C1 segment of cervical spinal cord (tissue), 14 donors: ENCODE measurements at places on chromosomes 1 and 21.

DNA sequence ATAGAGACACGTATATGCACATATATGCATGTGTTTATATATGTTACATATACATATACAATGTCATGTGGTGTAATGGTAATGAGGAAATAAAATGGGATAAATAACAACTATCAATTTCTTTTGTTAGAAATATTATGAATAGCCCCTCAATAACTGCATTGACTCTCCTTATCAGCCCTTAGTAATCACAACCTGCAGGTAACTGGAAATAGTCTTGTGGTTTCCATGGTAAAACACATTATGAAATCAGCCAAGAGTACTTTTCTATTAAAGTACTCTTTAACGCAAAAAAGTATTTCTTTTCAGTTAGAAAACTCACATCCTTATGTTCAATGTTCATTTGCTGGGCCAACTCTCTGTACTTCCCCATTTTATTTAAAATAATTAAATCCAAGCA lies 105.8 kb downstream of the KCNT2 start:
- DNase-seq = no peak

GRCh38 chr1:203199816-203200571 lies 13.5 kb upstream of the CHI3L1 start:
- DNase-seq = peak; percentile 79

- DNase-seq = no peak
Measured at GRCh38 chr1:98260412-98260811, 339.6 kb upstream of the DPYD start.

- no peak for DNase-seq
Measured at GRCh38 chr1:9416506-9416905, 122.8 kb upstream of the SLC25A33 start.
